Renal cortical epithelial cell (primary cell): ENCODE measurements at places on chromosomes 13 and 19.

- no peak for DNase-seq
Measured at GRCh38 chr13:37788346-37788745, 81.2 kb downstream of the TRPC4 start.

- DNase-seq: no peak
Measured at GRCh38 chr19:1668486-1669270, 16.3 kb upstream of the TCF3 start.

DNA sequence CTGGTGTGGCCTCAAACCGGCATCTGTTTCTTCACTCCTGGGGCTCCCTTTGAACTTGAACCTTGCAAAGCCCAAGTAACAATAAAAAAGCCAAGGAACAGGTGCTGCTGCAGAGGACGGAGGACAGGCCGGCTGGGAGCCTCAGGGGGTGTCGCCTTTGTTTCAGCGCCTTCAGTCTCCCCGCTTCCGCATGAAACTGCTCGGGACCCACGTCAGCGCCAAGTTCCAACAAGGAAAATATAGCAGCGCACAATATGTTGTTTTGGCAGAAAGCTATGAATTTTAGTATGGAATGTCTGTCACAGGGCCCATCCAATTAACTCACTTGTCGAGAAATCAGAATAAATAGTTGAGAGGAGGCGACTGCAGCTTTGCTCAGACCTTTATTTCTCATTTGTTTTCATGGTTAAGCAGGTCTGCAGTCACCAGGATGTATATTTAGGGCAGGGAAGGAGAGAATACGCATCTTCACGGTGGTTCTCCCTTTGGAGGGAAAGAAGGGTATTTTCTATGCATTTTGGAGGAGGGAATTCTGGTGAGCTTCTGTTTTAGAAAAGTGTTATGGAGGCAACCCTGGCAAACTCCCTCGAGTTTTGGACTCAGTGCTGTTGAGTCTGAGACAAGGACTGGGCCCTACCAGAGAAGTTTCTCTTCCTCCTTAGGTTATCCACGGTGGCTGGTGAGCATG, 34.3 kb upstream of the MEDAG start:
- DNase-seq: no peak

DNA sequence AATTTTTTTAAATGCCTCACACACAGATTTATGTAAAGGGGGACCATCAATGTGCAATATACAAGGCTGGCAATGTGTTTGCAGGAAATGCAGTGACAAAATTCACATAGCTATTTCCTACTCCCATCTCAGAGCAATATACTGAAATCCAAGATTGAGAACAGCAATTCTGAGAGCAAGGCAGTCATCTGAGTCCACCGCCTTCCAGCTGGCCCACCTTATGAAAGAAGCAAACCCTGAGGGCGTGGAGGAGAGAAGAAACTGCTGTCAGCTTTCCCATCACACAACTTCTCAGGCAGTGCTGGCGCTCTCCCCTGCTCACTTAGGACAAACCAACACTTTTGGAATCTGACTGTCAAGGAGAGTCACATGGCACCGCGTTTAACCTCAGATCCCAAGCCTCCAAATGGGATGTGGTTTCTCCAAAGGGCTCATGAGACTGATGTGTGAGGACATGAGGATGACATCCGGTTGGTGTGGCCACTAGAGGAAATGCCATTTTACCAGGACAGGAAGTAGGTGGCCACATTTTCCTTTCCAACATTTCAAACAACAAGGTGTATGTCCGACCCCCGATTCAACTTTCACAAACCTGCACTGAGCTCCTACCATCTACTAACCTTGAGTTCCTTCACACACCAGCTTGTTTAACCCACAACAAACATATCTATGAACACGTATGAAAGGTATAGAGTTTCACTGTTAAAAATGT, 3.7 kb upstream of the DOCK9 start:
- DNase-seq: no peak

DNA sequence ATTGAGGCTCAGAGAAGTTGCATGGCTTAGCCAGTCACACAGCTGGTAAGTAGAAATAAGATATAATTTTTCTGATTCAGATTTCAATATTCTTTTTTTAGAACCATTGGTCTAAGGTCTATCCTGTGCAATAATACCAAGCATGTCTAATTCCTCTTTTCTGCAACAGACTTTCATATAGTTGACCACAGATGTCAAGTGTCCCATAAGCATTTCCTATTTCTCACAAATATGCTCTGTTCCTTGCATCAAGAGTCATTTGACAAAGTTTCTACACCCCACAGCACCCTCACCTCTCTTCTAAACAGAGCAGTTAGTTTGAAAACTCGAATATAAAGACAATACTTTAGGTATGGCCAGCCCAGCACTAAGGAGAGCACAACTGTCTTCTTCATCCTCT, 26.8 kb upstream of the SACS start:
- no peak for DNase-seq

DNA sequence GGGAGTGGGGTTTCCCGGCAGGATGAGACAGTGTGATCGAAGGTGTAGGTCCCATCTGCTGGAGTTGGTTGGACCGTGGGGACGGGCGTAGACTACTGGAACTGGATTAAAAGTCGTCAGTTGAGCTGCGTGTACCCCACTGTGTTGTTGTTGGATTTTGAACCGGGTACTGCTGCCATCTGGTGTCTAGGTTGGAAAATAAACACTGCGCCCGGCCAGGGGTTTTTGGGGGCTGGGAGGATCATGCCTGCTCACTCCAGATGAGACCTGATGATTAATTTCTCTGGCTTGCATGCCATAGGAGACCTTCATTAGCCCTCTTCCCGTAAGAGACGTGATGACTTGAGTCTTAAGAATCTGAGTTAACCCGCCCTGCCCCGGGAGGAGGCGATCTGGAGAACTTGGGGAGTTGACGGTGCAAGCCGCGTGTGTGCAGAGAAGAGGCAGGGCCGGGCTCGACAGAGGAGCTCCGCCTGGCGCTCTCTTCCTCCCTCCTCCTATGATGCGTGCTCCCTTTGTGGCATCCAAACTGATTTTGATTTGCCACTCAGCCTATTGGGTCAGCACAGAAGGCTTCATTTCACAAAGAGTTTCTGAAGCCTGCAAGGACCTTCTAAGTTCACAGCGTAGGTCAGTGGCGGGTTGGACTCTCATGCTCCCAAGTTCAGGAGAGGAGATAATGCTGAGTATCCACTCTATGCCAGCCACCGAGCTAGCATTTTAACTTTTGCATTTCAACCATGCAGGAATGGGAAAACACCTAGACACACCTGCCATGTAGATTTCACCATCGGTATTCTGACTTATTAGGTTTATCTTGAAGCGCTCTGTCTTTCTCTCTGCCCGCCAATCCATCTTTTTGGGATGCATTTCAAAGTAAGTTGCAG, 2.7 kb downstream of the UHRF1 start:
- peak; percentile 99 for DNase-seq

GRCh38 chr19:46670813-46671212, 9.8 kb upstream of the DACT3 start:
- DNase-seq: peak; percentile 5

DNA sequence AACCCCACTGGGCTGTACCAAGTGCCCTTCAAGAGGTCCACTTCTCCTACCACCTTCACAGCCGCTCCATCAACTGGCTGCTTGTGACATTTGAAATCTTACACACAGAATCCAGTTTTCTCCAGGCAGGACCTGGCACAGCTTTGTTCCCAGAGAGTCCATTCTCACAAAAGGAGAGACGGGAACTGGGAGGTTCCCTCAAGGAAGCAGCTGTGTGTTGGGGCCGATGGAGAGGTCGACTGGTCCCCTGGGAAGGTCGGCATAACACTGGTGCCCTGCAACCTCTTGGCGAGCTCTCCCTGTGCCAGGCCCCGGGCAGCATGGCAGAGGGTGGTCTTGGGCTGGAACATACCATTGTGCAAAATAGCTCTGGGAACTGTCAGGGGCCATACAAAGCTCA, 21.5 kb downstream of the ELL start:
- DNase-seq: no peak

- no peak for DNase-seq
Measured at GRCh38 chr13:97235549-97236231, 13.6 kb downstream of the MBNL2 start.

GRCh38 chr13:36026531-36026930, 104.7 kb downstream of the DCLK1 start:
- DNase-seq: no peak

DNA sequence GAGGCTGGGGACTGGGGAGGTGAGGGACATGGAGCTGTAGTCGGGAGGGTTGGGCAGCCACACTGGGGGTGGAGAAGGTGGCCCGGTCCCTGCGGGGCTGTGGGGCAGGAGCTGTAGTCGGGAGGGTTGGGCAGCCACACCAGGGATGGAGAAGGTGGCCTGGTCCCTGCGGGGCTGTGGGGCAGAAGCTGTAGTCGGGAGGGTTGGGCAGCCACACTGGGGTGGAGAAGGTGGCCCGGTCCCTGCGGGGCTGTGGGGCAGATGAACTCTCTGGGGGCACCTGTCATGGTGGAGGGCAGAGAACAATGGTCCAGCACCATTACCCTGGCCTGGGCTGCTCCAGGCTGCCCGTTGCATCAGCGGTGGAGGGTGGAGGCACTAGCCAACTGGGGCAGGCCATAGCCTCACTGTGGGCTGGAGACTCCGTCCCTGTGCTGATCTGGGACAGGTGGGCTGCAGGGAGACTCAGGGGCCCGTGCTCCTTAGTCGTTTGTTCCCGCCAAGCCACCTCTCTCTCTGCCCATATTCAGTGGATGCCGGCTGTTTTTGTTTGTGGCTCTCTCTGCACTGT, 51.4 kb downstream of the ATP11A start:
- DNase-seq: no peak

DNA sequence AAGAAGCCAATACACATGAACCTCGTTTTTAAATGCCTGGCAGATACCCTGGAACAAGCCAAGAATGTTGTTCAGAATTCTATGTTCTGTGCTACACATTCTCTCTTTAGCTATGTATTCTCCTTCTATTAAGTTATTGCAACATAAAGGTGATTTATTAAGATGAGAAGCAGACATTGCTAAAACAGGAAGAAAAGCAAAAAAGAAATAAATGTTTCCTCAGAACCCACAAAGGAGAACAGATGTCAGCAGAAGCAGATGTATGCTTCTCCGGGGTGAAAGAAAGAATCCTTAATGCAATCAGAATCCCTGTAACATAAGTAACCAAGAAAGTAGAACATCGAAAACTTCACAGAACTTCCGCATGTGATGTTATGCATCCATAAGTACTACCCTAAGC, 302.9 kb downstream of the DCT start:
- DNase-seq: no peak

- DNase-seq: peak; percentile 51
Measured at GRCh38 chr13:99614465-99614885, 113.2 kb downstream of the TM9SF2 start.

- DNase-seq: no peak
Measured at GRCh38 chr13:47044842-47045241, 148.0 kb upstream of the HTR2A start.

GRCh38 chr19:20662421-20663105, 1.2 kb upstream of the ZNF626 start:
- no peak for DNase-seq

DNA sequence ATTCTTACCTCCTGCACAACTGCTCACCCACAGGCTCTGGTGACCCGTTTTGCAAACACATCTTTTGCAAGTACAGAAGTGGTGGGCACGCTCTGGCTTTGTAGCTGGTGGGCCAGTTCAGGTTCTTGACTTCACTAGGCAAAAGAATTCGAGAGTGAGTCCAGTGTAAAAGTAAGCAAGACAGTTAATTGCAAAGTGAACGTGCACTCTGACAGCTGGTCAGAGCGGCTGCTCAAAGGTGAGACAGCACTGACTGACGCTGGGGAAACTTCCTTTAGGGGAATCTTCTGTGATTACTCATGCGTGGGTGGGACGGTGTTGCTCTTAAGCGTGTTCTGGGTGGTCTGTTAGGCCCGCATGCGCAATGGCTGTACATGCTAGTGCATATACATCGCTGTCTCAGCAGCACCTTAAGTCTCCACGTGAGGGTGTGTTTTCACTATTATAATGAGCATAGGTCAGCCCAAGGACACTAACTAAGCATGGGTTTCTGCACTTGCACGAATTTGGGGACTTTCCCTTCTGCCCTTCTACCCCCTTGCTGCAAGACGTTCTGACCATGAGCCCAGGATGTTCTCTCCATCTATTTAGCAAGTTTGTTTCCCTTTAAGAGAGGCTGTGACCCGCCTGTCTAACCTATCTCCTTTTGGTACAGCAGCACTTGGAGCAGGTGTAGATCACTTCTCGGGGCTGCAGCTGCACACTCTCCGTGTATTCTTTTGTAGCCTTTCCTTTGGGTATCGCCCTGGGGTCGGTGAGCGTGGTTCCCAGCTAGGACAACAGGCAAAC, 30.2 kb upstream of the CD33 start:
- no peak for DNase-seq
